ENCODE measurements at places on chromosomes 7 and 10. TPM values are rescaled to one million over a fixed set of nuclear protein-coding genes. Genes with fewer than 3 reads are reported as not detected.

Gene PHTF2
- total RNA-seq = 19.6 TPM

Gene DDX21
- total RNA-seq = 64.7 TPM

Gene RET
- total RNA-seq = 0.17 TPM

Gene CDHR3
- total RNA-seq = 2.9 TPM

Gene RHOBTB1
- total RNA-seq = 15.6 TPM

Measured in bronchus fibroblast of lung (primary cell).